ENCODE measurements at places on chromosomes 11 and 22.
A peak's percentile ranks its signal among the peaks of the same experiment; 100 is the strongest.

- DNase-seq, result no peak
Observed at GRCh38 chr11:119551420-119552105, 128.6 kb upstream of the THY1 start.

DNA sequence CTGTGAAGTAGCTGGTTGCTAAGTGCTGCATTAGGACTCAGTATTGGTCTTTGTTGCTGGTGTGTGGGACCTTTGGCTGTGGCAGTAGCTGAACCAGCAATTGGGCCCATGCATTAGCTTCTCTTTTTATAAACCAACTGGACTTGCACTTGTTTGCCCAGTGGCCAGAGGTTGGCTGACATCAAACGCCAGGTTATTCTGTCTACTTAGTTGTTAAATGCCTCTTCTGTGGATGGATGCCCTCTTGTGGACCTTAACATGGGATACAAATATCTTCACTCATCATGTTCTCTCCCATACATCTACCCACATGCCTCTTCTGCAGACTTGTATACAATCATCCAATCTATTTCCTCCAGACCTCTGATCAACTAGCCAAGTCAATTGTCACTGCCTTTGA, 26.4 kb upstream of the ARHGAP20 start:
- DNase-seq, result no peak

GRCh38 chr22:44535362-44536095, 37.5 kb upstream of the RTL6 start:
- DNase-seq, result no peak

DNA sequence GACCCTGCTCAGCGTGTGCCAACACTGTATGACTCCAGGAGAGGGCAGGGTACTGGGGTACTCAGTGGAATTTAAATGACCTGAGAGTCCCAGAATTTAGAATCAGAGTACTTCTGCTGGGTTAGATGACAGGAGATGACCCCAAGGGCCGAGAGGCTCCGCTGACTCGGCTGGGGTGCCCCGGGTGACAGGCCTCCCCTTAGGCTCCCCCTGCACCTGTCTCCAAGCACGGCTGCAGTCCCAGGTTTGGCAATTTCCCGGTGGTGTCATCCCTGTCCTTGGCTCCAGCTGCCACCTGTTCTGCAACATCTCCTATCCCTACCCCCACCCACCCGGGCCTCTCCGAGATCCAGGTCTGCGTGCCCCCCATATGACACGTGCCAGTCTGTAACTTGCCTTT, 1.3 kb downstream of the ACTN3 start:
- DNase-seq, result no peak

DNA sequence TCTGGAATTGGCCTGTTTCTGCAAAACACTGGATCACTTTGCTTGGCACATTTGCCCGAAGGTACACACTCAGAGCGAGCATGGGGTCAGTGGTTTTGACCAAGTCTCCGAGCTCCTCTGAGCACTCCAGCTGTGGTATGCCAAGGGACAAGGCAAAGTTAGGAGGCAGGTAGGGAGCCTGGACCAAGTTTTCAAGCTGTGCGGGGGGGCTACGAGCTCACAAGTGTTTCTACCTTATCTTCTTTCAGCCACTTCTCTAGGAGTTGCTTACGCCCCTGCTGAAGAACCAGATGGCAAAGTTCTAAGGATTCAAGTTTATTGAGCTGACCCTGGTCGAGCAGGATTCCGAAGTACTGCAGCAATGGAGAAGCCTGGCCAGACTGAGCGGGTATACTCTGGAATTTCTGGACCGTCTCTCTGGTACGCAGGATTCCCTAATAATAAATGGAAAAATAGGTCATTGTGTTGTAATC, 54.7 kb upstream of the SLC25A1 start:
- DNase-seq, result no peak

GRCh38 chr11:82995754-82996398, 75.8 kb downstream of the RAB30 start:
- peak; percentile 45 for DNase-seq

DNA sequence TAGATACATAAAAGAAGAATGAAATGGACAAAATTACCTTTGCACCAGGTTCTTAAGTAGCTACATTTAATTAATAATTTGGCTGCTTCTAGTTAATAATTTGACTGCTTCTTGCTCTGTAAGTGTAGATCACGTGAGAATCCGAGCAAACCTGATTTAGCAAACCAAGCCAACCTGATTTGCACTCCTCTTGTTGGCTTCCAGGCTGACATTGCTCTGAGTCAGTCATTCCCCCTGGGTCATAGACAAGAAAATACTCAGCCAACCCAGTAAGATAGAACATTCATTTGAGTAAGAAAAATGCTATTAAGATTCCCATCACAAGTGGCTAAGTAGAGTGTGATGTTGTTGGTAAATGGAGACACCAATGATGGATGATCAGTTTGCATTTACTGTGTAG, 304.1 kb downstream of the C11orf87 start:
- DNase-seq, result no peak

DNA sequence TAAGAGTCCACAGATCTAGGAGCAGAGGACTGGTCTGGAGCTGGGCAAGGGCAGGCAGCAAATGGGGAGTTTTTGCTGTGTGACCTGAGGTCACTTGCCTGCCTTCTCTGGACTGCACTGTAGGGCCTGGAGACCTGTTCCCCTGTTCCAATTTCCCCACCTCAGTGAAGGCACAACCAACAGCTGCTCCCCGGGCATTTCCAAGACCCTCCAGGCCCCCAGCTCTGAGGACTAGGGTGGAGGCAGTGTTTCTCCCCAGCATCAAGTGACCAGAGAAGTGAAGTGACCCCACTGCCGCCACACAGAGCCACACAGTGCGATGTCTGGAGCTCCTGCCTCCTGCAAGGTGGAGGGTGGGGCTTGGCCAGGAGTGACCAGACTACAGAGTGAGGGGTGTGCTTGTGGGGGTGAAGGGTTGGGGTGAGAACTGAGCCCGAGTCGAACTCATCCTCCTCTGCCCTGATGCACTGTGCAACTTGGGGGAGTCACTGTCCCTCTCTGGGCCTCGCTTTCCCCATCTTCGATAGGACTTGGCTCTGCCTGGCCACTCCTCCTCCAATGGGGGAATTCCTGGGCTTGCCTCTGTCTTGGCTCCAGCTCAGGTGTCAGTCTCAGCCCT, 21.6 kb downstream of the P2RY2 start:
- no peak for DNase-seq

DNA sequence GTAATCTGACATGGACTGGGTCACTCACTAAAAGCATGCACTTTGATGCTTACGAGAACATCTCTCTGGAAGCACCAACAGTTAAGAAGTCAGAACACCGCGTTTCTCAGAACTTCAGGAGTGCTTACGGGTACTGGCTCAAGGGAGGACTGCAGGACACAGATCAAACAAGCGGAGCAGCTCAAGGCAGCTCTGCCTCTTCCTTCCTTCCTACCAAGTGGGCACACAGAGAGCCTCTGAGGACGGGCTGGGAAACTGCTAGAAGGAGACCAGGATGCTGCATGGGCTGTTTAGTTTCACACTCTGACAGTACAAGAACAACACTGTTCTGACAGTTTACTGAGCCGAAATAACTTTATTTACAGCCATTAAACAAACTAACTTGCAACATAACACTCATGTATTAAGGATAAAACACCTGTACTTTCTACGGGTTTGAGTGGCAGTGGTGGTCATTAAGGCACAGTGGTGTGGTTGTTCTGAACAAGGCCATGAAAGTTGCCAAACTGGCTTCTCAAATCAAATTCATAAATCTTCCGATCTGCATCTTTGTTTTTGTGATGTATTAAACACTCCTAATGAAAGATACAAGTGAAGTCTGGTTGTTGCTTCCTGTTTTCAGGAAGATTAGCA, 37.5 kb downstream of the ARFGAP3 start:
- DNase-seq, result no peak

- no peak for DNase-seq
Observed at GRCh38 chr11:9461760-9462134, 935 bp downstream of the ZNF143 start.

DNA sequence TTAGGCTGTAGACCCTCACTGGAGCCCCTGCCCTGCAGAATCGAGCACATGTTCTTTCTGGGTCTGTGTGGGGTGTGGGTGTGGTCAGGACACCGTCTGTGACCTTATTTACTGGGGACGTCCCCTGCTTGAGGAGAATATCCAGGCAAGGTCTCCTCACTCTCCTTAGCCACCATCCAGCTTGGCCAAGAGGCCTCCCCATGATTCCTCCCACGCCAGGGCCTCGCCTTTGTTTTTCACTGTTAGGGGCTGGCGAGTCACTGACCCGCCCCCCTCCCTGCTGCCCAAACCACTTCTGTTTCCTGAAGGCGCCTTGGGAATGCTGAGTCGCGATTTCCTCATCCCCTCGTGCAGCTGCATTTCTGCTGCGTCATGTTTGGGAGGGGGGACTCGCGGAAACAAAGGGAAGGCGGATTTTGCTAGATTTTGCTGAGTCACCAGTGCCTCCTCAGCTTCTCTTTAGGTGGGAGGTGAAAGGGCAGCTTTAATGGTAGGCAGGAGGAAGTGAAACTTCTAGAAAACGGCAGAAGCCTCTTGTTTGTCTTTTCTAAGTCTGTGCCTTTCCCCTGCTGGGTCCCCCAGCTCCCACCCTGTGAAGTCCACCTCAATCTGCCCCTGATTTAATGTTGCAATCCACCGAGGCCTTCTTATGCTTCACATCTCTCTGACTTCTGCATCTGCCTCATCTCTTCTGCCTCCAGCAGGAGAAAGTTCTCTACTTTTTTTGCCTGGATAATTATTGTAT, 4.0 kb upstream of the HMOX1 start:
- DNase-seq, result peak; percentile 51

GRCh38 chr11:2833716-2834502, 51.7 kb downstream of the CDKN1C start:
- no peak for DNase-seq

GRCh38 chr11:108906329-108906728, 241.5 kb downstream of the DDX10 start:
- no peak for DNase-seq

GRCh38 chr11:13310443-13310842, 32.9 kb downstream of the BMAL1 start:
- DNase-seq, result no peak

DNA sequence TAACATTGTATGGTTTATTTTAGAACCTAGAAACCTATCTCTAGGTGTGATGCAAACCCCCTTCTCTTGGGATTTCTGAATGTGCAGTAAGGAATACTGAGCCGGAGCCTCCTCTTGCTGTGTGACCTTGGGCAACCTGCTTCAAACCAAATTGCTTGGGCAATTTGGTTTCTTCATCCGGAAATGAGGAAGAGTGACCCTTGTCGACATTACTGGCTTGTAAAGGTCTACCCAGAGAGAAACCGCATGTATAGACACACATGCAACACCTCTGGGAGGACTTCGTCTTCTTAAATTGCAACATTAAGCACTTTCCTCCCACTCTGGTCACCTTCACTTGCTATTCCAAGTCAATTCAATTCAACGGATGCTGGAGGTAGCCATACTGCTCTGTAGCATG, 19.6 kb upstream of the TP53I11 start:
- no peak for DNase-seq

GRCh38 chr11:117094776-117095175, 3.5 kb downstream of the SIK3 start:
- DNase-seq, result no peak

DNA sequence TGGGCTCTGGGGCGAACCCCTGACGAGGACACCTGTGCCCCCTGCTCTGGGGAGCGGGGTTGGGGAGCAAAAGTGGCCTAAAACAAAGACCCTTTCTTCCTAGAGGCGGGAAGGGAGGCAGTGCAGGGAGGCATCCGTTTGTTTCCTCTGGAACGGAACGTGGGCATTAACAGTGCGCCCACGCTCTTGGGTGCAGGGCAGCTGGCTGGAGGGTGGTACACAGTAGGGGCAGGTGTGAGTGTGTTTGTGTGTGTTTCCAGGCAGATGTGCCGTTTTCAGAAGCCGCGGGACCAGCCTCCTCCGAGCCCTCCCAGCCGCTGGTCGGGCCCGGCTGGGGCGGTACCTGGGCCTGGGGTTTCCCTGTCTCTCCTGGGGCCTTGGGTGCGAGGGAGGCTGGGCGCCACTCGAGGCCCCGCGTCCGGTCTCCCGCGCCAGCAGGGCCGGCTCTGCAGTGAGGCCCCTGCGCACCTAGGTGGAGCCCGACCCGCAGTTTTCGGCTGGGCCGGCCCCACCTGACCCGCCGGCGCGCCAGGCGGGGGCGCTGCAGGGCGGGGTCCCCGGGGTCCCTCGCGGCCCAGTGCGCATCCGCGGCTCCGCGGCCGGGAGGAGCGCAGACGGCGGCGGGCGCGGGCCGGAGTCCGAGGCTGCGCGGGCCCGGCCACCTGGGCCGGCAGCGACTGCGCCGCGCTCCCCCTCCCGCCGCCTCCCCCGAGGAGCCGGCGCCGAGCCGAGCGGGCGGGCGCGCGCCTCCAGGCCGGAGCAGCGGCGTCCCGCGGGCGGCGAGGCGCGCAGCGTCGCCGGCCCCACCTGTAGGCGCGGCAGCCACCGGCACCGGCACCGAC, 1252.7 kb downstream of the BRD1 start:
- peak; percentile 66 for DNase-seq

GRCh38 chr11:12813371-12814225, 139.4 kb downstream of the TEAD1 start:
- no peak for DNase-seq

DNA sequence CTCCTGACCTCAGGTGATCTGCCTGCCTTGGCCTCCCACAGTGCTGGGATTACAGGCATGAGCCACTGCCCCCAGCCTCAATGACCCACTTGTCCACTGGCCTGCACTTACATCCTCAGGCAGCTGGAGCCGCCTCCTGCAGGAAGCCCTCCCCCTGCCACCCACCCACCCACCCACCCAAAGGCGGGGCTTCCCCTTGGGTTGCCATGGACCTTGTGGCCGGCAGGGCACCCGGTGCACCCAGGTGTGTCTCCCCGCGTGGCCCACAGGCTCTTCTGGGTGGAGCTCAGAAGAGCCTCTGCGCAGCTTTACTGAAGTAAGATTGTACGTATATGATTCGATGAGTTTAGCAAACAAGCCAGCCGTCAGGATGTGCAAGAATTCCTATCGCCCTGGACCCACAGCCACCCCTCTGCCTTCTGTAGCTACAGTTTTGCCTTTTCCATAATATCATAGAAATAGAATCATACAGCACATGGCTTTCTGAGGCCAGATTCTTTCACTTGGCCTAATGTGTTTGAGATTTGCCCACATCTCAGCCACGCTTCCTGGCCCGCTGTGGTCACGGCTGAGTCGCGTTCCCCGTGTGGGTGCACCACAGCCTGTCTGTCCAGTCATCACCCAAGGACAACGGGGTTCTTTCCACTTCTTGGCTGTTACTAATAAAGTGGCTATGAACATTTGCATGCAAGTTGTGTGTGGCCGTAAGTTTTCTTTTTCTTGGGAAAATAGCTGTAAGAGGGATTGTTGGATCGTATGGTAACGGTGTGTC, 5.3 kb upstream of the BRSK2 start:
- DNase-seq, result peak; percentile 48

DNA sequence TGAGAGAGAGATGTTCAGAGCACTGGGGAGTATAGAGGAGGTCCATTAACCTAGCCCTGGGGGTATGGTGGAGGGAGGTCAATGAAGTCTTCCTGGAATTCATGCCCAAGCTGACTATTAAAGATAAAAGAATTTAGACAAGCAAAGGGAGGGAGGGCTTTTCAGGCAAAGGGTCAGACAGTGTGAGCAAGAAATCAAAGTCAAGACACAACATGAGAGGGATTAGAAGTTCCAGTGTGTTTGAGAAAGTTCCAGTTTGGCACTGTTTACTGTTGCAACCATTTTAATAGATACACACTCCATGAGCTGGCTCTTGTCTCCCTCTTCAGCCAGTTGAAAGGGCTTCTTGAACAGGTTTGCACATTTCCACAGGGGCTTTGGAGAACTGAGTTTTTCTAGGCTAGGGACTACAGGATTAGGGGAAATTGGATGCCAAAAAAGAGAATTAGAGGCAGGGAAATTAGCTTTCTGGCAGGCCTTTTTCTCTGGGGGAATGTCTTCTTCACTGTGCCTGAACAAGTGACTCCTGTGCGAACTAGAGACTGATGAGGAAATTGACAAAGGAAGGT, 14.7 kb upstream of the NNMT start:
- DNase-seq, result no peak

All from stimulated activated CD4-positive, alpha-beta T cell treated with anti-CD3 and anti-CD28 coated beads, Interleukin-15, amount 100 ng/mL, for 24 hours (primary cell).